ENCODE measurements at places on chromosomes 1 and 21.

DNA sequence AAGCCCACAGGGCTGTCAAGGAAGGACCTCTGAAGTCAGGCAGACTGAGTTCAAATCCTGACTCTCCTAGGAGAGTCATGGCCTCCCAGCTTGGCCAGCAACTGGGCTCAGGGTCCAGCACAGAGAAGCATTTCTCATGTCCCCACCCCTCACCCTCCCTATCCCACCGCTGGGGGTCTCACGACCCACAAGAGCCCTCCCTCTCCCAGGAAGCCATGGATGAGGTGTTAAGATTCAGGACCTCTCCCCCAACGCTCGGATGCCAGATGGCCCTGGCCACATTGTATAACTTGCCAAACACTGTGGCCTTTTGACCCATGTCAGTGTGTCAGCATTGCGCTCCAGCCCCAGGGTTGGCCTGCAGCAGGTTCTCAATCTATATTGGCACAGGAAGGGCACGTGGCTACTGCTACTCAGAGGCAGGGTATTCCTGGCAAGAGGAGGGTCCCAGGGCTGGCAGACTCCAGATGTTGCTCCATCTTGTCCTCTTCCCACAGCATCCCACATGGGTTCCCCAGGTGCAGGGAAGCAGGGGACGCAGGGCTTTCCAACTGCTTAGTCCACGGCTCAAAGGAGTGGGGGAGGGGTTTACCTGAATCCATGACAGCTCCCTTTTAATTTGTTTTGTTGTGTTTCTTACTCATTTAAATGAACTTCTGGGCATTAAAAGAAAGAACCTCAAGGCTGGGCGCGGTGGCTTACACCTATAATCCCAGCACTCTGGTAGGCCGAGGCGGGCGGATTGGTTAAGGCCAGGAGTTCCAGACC is 10.5 kb downstream of the SLC2A1 start:
- H3K27me3 ChIP-seq = no peaks in the 10 kb centered on the region
- H3K4me1 ChIP-seq = peaks cover 30% of the 10 kb centered on the region
- no peak overlapping the region for H3K4me3 ChIP-seq
- no peak overlapping the region for H3K27ac ChIP-seq
- no peak for DNase-seq

GRCh38 chr1:181936269-181936668 is 125.2 kb downstream of the ZNF648 start:
- H3K4me1 ChIP-seq = no peaks in the 10 kb centered on the region
- no peak overlapping the region for H3K27ac ChIP-seq
- no peaks in the 10 kb centered on the region for H3K36me3 ChIP-seq
- H3K27me3 ChIP-seq = no peaks in the 10 kb centered on the region

- no peak overlapping the region for H3K4me3 ChIP-seq
- no peaks in the 10 kb centered on the region for H3K4me1 ChIP-seq
- no peaks in the 10 kb centered on the region for H3K27me3 ChIP-seq
- no peak for DNase-seq
Measured at GRCh38 chr1:86015375-86015774, 141.2 kb downstream of the COL24A1 start.

DNA sequence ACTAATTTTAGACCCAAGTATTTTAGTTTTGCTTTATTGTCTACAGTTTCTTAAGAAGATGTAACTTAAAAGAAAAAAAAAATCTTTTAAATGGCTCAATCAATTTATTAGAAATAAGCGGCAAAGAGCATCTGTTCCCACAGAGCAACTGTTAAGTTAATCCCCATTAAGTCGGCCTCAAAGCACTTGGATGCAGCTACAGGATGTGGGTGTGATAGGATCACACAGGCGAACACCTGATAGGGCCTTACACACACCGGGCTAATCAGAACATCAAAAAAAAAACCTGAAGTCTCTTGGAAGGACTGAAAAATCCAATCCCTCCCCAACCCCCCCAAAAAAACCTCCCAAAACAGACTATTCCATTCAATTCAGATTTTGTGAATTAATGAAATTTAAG is 23.0 kb downstream of the APP start:
- H3K27me3 ChIP-seq = no peaks in the 10 kb centered on the region
- peaks cover 4% of the 10 kb centered on the region for H3K4me1 ChIP-seq
- no peaks in the 10 kb centered on the region for H3K36me3 ChIP-seq
- DNase-seq = no peak

DNA sequence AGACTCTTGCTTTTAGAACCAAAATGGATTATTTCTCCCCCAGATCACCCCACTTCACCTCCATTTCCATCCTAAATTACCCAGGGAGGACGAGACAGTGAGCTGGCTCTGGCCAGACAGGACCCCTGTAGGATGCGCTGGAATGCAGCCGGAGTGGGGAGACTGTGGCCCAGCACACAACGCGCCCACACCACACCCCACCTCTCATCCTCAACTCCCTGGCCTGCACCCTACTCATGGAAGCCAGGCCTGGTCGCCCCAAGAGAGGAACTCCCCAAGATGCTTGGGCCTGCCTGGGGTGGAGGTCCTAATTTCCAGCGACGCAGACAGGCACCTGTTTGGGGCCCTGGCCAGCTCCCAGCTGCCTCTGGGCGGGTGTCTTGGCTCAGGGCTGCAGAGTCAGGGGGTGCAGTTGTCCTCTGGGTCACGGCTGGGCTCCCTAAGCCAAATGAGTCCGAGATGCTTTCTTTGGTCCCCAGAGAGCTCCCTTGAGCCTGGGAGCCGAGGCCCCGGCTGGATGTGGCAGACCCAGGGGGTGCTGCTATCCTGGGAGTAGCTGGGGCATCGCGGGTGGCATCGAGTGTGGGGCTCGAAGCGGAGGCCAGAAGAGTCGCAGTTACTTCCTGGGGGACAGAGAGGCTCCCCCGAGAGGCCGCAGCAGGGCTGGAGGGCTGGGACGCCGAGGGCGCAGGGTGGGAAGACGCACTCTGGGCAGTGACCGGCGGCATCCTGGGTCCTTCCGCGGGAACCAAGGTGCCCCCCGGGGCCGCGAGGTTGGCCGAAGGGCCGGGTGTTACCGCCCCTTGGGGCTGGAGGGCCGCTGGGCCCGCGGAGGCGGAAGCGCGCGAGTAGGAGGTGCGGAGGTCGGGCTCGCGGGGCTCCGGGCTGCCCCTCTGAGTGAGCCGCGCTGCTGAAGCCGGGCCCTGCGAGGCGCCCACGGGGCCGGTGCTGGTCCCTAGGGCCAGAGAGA is 10.4 kb downstream of the CLEC20A start:
- H3K4me1 ChIP-seq = peaks cover 11% of the 10 kb centered on the region
- peak overlapping the region; percentile 27 for H3K4me3 ChIP-seq
- H3K27ac ChIP-seq = no peak overlapping the region
- DNase-seq = no peak
- H3K36me3 ChIP-seq = no peaks in the 10 kb centered on the region

- H3K27me3 ChIP-seq = no peaks in the 10 kb centered on the region
- H3K27ac ChIP-seq = no peak overlapping the region
- no peaks in the 10 kb centered on the region for H3K4me1 ChIP-seq
- H3K4me3 ChIP-seq = no peak overlapping the region
Measured at GRCh38 chr21:40379881-40380810, 466.8 kb downstream of the DSCAM start.

- peak; percentile 36 for DNase-seq
- no peak overlapping the region for H3K27ac ChIP-seq
- H3K4me3 ChIP-seq = no peak overlapping the region
- H3K27me3 ChIP-seq = no peaks in the 10 kb centered on the region
- no peaks in the 10 kb centered on the region for H3K36me3 ChIP-seq
Measured at GRCh38 chr21:35273333-35273732, 224.2 kb upstream of the RUNX1 start.

- no peak overlapping the region for H3K4me3 ChIP-seq
- DNase-seq = no peak
- no peaks in the 10 kb centered on the region for H3K4me1 ChIP-seq
- H3K36me3 ChIP-seq = no peaks in the 10 kb centered on the region
- no peak overlapping the region for H3K27ac ChIP-seq
- H3K27me3 ChIP-seq = no peaks in the 10 kb centered on the region
Measured at GRCh38 chr1:193113258-193113991, 8.2 kb upstream of the GLRX2 start.

GRCh38 chr1:27574871-27575831 is 28.8 kb downstream of the AHDC1 start:
- peak overlapping the region; percentile 40 for H3K4me3 ChIP-seq
- DNase-seq = peak; percentile 96
- peaks cover 87% of the 10 kb centered on the region for H3K4me1 ChIP-seq
- H3K27me3 ChIP-seq = no peaks in the 10 kb centered on the region
- H3K36me3 ChIP-seq = peaks cover 14% of the 10 kb centered on the region

GRCh38 chr1:77533660-77534305 is 148.7 kb downstream of the ZZZ3 start:
- no peaks in the 10 kb centered on the region for H3K36me3 ChIP-seq
- H3K27me3 ChIP-seq = no peaks in the 10 kb centered on the region
- no peak overlapping the region for H3K4me3 ChIP-seq
- no peak overlapping the region for H3K27ac ChIP-seq

DNA sequence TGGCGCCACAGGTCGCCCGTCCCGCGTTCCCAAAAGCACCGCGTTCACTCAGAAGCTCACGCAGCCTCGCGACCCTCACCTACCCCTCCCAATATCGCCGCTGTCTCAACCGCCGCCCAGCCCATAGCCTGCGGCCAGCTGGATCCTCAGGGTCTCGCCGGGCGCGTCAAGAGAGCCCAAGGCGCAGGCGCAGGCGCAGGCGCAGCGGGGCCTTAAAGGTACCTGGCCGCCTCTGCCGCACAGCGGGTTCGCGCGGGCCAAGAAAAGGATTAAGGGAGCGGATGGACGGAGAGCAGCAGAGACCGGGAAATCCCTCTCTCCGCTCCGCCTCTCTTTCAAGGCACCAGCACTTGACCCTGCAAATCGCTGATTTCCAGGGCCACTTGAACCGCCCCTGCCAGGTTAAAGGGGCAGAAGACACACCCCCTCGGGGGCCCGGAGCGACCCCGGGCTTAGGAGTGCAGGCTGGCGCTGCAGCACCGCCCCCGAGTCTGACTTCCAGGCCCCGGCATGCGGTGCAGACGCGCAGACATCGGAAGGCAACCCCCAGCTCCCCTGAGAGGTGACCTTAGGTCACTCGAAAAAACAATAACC is at the start of gene NBPF20:
Gene NBPF20, minus strand, starts transcription at position 168 of the 594 bp plus-strand sequence. CDS start 20,331 bp downstream, outside the sequence.
- peak; percentile 85 for DNase-seq
- peak within 1 kb of the TSS; percentile 52 for H3K4me3 ChIP-seq
- H3K27ac ChIP-seq = peak within 1 kb of the TSS; percentile 51
- no peaks in the 10 kb centered on the region for H3K36me3 ChIP-seq
- no peaks in the 10 kb centered on the region for H3K4me1 ChIP-seq

DNA sequence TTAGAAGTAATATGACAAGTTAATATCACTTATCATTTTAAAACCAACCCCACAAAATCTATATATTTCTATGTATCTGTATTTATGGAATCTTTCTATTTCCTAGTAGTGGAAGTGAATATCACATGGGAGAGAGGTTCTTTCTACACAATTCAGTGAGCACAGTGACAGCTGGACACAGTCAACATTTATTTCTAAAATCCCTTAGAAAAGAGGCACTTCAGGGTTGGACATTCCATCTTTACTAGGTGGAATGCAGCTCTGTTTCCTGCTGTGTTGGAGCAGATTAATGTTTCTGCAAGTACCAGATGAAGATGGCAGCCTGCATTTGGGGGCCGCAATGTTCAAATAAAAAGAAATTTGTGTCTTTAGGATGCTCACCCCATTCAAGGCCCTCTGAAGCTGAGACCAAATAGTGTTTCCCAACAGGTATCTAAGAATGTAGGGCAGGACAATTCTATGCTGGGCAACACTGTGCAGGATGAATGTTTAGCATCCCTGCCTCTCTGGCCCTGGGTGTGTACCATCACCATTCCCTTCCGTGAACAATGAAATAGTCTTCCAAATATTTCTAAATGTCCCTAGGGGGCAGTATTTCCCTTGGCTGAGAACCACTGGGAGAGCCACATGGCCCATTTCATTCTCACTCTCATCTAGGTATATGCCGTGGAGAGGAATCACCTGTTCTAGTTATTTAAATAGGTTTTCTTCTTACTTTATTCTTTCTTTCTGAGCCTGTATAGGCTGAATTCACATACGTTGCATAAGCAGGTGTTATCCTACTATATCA is 394.8 kb downstream of the PRDM2 start:
- H3K27ac ChIP-seq = no peak overlapping the region
- DNase-seq = no peak
- no peaks in the 10 kb centered on the region for H3K4me1 ChIP-seq
- H3K36me3 ChIP-seq = no peaks in the 10 kb centered on the region
- H3K27me3 ChIP-seq = no peaks in the 10 kb centered on the region
- H3K4me3 ChIP-seq = no peak overlapping the region

GRCh38 chr1:67639361-67639760 is 45.6 kb upstream of the GADD45A start:
- no peak overlapping the region for H3K27ac ChIP-seq
- no peak for DNase-seq
- H3K36me3 ChIP-seq = no peaks in the 10 kb centered on the region

- no peak overlapping the region for H3K27ac ChIP-seq
- no peaks in the 10 kb centered on the region for H3K4me1 ChIP-seq
- H3K36me3 ChIP-seq = no peaks in the 10 kb centered on the region
Measured at GRCh38 chr1:79362470-79362869, 355.9 kb upstream of the ADGRL4 start.

GRCh38 chr1:229716704-229717103 is 90.7 kb downstream of the URB2 start:
- no peaks in the 10 kb centered on the region for H3K36me3 ChIP-seq
- H3K4me3 ChIP-seq = no peak overlapping the region
- peak overlapping the region; percentile 54 for H3K27ac ChIP-seq
- no peaks in the 10 kb centered on the region for H3K27me3 ChIP-seq

All from muscle of leg (tissue), 16 donors.